ENCODE measurements at places on chromosomes 12 and 14.

DNA sequence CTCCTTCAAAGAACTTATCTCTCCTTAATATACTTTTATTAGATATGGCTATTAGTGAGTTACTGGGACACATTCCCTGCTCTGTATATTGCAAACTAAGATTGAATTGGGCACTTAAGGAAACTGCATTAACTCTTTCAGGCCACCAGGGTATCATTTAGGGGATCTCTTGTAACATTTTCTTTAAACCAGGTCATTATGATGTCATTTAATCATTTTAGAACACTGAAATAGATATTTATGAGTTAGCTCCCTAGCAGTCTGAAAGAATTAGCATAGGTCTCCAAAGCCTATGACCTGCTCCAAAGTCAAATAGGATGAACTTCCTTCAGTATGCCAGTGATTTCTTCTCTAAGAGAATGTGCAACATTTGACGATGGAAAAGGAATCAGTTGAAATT lies 506.9 kb downstream of the FOXG1 start:
- no peak for DNase-seq

GRCh38 chr14:95830386-95830785 lies 46.2 kb upstream of the TUNAR start:
- no peak for DNase-seq

GRCh38 chr12:112751844-112752243 lies 39.7 kb upstream of the RPH3A start:
- DNase-seq, result no peak

DNA sequence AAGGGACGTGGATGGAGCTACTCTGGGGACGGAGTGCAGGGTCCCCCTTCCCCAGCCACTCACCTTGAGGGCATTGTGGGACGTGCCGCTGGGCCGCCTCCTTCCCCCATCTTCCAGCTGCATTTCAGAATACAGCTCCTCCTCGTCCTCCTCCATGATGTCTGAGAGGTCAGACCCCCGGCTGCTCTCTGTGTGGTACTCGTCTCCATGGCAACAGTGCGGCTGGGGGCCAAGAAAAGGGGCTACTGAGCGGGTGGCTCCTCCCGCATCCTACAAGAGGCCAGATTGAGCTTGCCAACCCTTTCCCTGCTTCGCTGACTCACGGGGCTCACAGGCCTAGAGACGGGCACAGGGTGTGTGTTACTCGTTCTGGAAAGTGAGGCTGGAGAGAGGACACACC lies 90.4 kb downstream of the PIWIL1 start:
- no peak for DNase-seq

- DNase-seq, result no peak
These were observed 55.9 kb downstream of the PLEKHA5 start for GRCh38 chr12:19185262-19185929.

DNA sequence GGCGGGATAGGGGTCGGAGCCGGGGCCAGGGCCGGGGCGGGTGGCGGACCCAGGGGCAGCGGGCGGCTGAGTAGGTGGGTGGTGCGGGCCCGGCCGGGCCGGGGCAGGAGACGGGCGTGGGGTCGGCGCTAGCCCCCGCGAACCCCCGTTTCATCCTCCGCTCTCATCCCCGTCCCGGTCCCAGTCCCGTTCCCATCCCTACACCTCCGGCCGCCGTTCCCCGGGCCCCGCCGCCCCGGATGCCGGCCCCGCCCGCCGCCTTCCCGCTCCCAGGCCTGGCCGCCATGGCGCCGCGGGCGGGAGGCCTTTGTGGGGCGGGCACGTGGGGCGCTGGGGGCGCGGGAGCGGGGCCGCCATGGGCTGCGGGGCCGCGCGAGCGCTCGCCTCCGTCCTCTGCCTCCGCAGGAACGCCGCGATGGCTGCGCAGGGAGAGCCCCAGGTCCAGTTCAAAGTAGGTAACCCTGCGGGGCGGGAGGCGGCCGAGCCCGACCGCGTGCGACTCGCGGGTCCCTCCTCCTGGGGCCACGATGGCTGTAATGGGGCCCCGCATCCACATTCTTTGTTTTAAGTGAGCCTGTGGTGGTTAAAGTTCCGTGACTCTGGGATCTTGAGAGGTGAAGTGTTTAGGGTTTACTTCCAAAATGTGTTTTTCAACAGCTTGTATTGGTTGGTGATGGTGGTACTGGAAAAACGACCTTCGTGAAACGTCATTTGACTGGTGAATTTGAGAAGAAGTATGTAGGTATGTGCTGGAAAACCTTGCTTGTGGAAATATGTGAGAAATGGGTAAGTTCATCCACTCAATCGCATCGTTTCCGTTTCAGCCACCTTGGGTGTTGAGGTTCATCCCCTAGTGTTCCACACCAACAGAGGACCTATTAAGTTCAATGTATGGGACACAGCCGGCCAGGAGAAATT lies 572 bp downstream of the RAN start:
- DNase-seq, result no peak

Data from SK-N-MC (cell line).